ENCODE measurements at places on chromosomes 5 and 9.
A peak's percentile ranks its signal among the peaks of the same experiment; 100 is the strongest.

- DNase-seq: no peak
Measured at GRCh38 chr5:10401498-10401897, 40.2 kb upstream of the ROPN1L start.

DNA sequence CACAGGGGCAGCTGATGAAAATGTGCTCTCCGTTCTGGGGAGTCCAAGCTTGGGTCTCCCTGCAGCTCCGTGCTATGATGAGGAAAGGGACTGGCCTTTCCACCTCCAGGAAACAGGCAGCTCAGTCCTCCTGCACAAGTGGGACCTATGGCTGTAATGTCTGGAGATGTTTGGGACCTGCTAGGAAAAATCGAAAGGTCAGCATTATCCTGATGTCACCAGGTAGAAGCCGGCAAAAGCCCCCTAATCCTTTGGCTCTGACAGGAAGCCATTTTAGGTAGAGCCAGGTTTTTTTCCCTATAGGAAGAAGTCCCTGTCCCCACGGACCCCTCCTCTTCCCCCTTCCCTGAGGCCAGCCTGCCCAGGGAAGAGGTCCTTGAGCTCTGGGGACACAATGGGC lies 240.9 kb downstream of the ZSWIM6 start:
- DNase-seq: no peak

- DNase-seq: no peak
Measured at GRCh38 chr5:149666212-149666852, 63.8 kb upstream of the PPARGC1B start.

DNA sequence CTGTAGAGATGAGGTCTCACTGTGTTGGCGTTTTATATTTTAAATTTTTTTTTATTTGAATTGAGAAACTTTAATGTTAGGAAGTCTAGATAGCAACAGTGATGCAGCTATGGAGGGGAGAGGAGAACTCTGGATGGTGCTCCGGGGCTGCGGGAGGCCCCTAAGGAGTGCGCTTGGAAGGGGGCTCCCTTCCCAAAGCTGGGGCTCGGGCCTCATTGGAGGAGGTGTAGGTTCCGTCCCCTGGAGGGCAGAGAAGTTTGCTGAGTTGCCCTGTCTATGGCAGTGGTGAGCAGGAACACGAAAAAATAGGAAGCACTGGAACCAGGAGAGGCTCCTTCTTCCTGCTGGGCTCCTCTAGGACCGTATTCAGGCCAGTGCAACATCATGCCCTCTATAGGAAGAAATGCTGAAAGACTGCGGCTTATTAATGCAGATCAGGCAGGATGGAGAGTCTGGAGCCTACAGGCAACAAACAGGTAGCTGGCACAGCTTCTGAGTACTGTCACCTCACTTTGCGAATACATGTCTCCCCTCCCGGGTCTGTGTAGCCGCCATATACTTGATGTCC lies 16.1 kb downstream of the AHRR start:
- DNase-seq: no peak

GRCh38 chr5:64649512-64649911 lies 40.8 kb upstream of the SHISAL2B start:
- no peak for DNase-seq

GRCh38 chr9:106110483-106110882 lies 416.1 kb downstream of the TMEM38B start:
- no peak for DNase-seq

DNA sequence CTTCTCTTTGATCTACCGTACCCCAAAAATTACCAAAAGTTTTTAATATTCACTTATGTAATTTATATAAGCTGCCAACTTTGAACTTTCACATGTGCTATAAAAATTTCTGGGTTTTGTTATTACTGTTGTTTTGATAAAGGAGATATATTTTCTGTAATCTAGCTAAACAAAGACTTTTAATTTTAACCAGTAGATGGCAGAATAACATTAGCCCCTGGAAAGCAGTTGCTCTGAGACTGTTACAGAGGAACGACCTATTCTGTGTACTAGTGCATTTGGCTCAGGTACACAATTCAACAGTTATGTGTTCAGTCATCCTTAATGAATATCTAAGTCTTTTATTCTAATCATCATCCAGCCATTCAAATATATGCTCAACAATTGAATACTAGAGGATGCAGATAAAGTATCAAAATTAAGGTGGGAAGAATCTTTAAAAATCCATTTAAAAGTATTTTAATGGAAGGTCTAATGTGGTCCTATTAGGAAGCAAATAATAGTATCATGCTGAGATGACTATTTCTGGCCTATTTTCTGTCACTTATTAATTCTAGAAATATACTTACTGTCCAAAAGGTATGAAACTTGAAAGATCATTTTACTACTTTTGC lies 8.6 kb downstream of the KLHL9 start:
- no peak for DNase-seq

- DNase-seq: no peak
Measured at GRCh38 chr5:111699324-111699723, 57.7 kb downstream of the NREP start.

DNA sequence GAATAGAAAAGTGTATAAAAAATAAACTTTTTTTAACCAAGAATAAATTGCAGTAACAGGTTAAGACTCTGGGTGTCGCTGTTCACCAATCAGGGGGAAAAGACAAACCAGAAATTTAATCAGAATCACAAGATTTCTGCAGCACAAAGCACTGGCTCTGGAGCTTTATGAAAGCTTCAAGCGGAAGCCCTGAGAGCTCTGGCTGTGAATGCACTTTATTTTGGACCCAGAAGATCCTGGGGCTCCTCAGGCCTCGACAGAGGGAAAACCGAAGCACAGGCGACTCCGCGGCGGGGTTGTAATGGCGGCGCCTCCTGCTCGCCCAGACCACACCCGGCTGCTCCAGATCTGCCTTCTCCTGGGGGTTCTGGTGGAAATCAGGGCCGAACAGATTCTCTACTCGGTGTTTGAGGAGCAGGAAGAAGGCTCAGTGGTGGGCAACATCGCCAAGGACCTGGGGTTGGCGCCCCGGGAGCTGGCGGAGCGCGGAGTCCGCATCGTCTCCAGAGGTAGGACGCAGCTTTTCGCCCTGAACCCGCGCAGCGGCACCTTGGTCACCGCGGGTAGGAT lies at the start of gene PCDHGA4:
TSS of gene PCDHGA4 (plus strand) at position 122 of the 570 bp plus-strand sequence. CDS start at position 209, 87 bp downstream.
- no peak for DNase-seq

- no peak for DNase-seq
Measured at GRCh38 chr9:78213712-78214111, 22.2 kb upstream of the CEP78 start.

GRCh38 chr9:132249123-132249522 lies 87.3 kb downstream of the NTNG2 start:
- DNase-seq: no peak

DNA sequence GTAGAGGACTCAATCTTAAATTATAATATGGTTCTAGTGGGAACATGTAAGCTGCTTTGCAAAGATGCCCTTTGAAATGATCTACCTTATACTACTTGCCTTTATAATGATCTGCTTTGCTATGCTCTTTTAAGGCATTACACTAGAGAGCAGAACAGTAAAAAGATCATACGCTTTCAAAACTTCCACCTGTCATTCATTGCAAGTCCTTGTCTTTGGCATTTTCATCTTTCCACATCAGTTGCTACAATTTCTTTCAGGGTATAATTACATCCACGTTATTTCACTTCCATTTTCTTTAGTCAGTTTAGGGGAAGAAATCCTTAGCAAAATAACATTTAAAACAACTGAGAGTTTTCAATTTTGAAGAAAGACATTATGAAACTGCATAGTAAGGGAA lies 80.3 kb downstream of the ACTBL2 start:
- DNase-seq: no peak

DNA sequence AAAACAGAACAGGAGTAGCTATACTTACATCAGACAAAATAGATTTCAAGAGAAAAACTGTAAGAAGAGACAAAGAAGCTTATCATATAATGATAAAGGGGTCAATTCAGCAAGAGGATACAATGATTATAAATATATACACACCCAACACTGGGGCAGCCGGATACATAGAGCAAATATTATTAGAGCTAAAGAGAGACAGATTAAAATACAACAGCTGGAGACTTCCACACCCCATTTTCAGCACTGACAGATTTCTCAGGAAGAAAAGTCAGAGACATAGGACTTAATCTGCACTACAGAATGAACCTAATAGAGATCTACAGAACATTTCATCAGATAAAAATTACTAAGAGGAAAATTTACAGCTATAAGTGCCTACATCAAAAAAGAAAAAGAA lies 35.7 kb downstream of the OXCT1 start:
- DNase-seq: no peak

- DNase-seq: no peak
Measured at GRCh38 chr5:132394667-132395259, 25.3 kb downstream of the SLC22A5 start.

GRCh38 chr5:103849934-103850333 lies 287.3 kb upstream of the NUDT12 start:
- DNase-seq: peak; percentile 38

- DNase-seq: no peak
Measured at GRCh38 chr5:134541736-134542376, 16.4 kb downstream of the JADE2 start.

DNA sequence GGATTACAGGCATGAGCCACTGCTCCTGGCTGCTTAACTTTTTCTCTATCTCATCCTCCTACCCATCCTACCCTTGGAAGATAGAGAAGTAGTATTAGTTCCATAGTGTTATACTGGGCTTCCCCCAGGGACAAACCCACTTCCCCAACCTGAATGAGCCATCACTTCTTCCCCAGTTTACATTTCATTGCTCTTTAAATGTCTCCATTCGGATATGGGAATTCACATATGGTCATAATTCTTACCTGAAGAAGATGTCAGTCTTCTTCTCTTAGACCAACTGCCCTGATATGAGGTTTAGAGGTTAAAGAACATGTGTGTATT lies 1.9 kb downstream of the CD274 start:
- DNase-seq: no peak

DNA sequence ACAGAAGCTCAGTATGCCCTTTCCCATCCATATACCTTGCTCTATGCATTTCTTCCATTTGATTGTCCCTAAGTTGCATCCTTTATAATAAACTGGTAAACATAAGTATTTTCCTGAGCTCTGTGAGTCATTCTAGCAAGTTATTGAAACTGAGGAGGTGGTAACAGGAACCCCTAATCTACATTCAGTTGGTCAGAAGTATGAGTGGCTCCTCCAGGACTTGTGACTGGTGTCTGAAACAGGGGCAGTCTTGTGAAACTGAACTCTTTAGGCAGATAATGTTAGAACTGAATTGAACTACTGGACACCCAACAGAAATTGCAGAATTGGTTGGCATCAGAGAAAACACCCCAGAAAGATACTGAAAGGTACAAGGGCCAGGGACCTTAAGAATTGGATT lies 133.1 kb upstream of the POU5F2 start:
- no peak for DNase-seq

DNA sequence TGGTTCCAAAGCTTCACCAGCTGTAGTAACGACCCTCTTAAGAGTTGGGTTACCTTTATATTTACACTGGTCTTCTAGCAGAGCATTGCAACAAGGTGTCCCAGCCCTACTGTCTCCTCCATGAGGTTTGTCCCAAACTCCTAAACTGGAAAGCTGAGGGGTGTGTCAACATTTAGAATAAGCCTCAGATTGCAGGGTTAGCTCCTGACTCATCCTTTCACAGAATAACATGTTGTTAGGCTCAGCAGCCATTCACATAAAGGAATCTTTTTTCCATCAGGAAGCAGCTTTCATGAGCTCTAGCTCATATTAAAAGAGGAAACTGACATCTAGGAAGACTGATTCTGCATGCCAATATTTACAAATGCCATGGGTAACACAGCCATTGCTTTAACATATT lies 238.7 kb downstream of the EFNA5 start:
- DNase-seq: no peak

GRCh38 chr5:643811-644271 lies 31.7 kb downstream of the CEP72 start:
- DNase-seq: no peak

DNA sequence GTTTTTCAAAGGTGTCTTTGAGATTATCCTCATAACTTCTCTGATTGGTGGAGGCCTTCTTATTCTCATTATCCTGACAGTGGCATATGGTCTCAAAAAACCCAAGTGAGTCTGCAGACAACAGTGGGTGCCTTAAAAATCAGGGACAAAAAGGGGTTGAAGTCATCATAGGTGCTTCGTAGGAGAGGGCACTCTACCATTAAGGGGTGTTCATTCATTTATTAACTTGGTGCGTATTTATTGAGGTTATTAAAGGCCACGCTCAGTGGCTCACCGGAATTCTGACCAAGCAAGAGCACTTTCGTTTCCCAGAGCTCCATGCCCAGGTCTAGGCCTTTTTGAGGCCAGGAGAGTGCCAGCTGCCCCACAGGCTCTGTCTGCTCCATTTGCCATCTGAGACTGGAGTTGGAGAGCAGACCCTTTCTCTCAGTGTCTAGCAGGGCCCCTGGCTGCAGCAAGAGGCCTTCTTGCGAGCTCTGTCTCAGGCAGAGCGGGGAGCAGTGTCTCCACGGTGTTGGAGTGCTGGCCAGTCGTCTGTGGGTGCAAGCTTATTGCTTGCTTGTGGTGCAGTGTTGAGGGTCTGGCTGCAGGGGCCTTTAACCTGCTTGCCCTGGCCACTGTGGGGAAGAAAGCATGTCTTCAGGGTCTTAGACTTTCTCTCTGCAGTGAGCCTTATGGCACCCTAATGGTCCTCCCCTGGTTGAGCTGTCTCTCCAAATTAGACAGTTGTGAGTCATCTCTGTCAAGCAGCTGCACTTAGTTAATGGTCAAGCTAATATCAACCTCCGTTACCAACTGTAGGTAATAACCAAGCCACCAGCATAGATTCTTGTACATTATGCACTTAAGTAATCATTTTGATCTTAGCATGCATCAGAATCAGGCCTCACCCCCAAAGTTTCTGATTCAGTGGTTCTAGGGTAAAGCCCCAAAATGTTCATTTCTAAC lies 62.6 kb downstream of the IL31RA start:
- no peak for DNase-seq

- peak; percentile 61 for DNase-seq
Measured at GRCh38 chr5:115977988-115978387, 15.7 kb downstream of the LVRN start.

- no peak for DNase-seq
Measured at GRCh38 chr5:149217096-149217802, 54.4 kb upstream of the AFAP1L1 start.

GRCh38 chr9:126421567-126422428 lies 95.2 kb downstream of the MVB12B start:
- no peak for DNase-seq

DNA sequence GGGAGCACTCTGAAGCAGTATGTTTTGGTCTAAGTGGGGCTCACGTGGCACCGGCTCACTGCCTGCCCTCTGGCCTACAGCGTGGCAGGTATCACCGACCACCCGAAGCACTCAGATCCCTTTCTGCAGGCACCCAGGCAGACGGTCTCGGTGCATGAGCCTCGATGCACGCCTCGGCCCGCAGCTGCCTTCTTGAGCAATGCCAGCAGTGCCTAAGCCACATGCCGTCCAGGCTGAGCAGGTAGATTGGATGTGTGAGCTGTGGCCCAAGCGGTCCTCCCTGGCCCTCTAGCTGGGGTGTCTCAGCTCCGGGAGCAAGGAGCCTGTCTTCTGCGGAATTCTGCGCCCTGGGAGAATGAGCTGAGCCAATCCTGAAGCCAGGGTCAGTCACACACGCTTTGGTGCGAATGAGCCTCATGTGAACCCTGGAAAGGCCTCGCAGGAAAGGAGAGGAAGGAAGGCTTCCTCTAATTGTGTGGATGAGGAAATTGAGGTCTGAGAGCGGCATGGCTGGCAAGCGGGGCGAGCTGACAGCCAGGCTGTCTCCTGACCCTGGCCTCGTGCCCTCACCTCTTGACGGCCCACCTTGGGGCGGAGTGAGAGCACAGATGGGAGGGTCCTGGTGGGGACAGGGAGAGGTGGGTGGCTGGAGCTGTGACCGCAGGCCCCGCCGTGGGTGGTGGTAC lies 14.4 kb downstream of the RXRA start:
- DNase-seq: no peak
